ENCODE measurements at places on chromosomes 6 and 20.

DNA sequence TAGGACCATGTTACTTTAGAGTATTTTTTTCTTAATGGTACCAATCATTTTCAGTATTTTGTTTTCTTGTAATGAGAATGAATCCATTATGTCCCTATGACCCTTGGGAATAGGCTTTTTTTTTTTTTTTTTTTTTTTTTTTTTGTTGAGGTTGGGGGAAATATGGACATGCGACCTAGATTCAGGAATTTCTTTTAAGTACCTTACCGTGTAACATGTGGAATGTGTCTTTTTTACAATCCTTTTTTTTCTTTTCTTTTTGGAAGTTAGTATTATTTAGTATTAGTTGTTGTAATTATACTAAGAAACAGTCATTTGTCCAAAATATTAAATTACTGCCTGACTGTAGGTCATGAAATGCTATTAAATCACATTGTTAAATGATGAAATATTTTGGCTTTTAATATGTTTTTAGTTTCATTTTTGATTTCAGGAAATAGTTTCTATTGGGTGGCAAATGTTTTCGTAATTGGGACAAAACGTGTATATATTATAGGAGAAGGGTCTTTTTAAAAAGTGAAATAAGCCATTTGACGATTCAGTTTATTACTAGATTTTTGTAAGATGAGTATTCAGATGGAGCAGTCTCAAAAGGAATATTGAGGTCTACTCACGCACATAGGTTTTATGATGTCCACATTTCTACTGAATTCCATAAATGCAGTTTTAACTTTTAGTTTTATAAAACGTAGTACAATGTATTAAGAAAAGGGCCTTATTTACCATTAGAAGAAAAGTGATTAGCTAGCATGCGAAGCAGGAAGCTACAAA lies 4.9 kb downstream of the ARID1B start:
- no peak for DNase-seq

DNA sequence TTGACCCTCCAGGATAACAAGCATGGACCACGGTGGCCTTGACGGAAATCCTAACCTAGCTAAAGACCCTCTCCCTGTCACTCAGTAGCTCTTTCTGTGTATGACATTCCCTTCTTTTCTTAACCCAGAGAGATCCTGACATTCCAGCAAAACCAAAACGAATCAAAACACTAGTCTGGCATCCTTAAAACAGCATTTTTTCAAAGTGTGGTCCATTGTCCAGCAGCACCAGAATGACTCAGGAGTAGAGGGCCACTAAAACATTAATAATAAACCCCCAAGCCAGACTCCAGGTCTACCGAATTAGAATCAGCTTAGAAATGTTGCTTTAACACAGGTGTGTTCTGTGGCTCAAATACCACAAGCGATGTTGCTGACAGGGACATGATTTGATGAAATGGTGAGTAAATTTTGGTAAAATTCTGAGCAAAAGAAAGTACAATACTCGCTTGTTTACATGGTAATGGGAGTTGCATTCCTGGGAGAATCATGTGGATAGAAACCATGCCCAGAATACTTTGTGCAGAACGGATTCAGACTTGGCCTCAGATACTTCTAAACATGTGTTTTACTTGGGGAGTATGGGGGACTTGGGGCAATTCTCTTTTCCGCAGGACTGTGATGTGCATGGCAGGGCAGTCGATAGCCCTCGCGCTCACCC lies 174.2 kb upstream of the KCNG1 start:
- DNase-seq: no peak

GRCh38 chr6:33693186-33694105 lies 18.1 kb downstream of the UQCC2 start:
- no peak for DNase-seq

DNA sequence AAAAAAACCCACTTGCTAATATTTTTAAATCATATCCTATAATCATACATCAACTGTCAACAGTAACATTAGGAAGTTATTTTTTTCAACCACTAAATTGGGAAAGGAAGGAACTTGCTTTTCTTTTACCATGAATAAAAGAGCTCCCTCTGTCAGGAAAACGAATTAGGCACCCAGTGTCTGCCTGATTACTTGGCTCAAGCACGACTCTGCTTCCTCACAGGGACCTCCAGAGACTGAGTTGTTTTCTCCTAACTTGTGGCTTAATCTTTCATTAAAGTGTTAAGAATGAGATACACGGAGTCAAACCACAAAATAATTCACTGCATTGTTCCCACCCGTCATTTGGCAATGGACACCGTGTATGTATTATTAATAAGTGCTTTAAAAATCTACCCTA lies 1405.1 kb upstream of the EYS start:
- DNase-seq: no peak

- no peak for DNase-seq
These were observed 80.0 kb upstream of the FRMD1 start for GRCh38 chr6:168158980-168159349.

DNA sequence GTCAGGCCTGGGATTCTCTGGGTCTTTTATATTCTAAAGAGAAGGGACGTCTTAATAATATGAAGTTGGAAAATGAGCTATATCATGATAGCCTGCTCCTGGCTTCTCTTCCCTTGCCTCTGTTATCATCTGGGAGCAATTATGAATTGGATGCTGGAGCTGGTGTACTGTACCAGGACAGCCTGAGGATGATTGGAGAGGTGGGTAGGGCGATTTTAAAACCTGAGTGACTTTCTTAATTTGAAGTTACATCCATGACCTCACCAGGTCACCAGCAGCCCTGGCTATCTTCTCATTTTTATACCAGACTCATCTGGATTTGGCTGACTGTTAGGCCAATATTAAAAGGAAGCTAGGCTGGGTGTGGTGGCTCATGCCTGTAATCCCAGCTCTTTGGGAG lies 317.6 kb downstream of the CLIC5 start:
- DNase-seq: no peak

GRCh38 chr6:99711925-99712324 lies 105.3 kb downstream of the PRDM13 start:
- DNase-seq: no peak

DNA sequence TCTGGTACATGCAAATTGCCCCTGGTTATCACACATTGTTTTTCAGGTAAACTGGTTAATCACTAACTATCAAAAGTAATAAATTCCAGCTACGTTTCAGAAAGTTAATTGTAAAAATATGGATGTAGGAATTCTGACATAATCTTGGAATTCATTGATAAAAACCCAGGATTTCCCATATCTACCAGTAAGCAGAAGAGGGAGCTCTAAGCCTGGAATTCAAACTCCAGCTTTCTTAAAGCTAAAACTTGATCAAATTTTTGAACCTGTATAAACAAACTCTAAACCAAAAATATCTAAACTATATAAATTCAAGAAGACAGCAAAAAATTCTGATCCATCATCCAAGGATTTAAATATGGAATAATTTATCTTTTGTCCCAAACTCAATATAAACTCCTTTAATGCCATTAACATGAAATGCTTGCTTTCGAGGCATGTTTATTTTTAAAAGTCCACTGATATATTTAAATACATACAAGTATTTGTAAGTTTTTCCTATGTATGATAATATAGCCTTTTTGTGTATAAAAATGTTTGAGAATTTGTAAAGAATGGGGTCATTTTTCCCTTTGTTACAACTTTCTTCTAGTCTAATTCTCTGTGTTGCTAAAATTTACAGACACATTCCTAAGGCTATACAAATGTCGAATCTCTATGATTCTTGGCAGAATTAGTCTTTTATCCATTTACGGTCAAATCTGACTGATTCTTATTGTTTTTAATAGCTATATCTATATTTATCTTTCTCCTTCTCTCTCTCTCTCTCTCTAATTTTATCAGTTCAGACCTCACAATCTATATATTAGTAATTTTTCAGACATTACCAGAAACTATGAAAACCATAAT lies 91.4 kb upstream of the RNF217 start:
- no peak for DNase-seq

DNA sequence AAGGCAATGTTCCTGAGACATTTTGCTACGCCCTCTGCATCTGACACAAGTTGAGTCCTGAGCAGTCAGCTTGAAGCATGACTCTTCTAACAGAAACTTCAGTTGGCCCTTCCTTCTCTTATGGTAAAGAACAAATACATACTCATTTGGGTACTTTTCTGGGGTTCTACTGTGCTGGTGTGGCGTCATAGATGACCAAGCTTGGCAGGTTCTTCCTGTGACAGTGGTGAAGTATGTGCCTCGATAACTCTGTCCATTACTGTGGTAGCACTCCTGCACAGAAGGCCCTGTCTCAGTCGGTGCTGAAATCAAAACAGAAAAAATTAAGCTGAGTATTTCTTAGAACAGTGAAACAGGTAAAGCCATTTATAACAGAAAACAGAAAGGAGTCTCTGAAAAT lies 152.5 kb downstream of the SLC22A3 start:
- DNase-seq: no peak

DNA sequence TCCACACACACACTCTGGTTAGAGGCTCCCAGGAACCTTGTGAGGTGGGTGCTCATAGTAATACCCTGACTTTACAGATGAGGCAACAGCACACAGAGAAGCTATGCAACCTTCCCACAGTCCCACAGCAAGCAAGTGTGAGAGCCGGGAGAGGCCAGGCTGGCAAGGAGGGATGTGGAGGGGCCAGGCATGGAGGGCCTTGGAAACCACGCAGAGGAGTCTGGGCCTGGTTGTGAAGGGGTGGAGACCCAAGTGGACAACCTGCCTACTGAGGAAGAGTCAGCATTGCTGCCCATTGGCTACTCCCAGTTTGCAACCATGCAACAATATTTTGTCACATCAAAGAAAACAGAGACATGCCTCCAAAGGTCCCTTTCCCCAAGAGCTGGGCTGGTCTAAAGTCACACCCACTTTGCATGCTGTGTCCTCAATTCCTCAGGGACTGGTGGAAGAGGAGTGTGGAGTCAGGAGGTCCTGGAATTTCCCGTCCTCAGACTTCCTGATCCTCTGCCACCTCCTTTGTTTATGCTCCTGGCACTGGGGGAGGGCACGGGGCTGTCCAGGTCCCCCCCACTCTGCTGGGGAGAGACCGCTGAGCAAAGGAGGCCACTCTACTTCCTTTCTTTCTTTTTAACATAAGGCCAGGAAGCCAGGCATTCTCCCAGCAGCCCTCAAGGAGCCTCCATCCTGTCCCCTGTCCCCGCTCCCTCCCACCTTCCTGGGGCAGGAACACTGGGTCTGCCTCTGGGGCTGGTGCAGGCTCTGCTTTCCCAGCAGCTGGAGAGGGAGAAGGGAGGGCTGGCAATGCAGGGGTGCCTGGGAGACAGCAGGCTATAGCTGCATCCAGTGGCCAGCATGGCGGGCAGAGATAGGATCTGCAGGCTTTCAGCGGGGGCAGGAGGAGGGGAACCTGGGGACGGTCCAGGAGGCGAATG lies 68.3 kb downstream of the NOL4L start:
- no peak for DNase-seq

DNA sequence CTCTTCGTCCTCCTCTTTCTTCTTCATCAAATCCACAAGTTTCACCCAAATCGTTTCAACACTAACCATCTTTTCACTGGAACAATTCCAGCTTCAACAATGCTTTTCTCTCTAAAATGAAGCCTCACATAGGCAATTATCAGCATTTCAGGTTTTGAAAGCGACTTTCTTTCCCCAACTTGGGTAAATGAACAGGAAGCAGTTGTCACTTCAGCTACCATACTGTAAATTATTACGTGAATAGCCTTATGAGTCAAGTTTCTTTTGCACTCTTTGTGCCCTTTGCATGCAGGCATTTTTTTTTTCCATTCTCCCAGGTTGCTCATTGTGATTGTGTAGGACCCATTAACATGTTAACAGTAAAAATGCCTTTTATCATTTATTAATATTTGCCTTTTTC lies 121.7 kb upstream of the BTBD3 start:
- DNase-seq: no peak

DNA sequence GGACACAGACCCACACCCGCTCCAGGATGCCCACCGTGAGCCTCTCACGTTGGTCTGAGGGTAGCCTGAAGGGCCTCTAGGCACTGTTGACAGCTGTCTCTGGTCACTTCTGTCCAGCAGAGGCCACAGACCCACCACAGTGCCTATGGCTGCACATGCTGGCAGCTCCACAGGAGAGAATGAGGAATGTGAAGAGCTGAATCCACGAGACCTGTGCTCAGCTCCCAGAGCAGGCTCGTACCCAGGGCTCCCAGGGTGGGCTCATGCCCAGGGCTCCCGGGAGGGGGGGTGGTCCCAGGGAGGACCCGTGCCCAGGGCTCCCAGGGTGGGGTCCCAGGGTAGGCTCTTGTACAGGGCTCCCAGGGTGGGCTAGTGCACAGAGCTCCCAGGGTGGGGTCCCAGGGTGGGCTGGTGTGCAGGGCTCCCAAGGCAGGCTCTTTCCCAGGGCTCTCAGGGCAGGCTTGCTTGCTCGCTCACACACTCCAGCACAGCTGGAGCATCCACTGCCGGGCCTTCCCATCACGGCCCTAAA lies 201.0 kb downstream of the SYNDIG1 start:
- no peak for DNase-seq

Measured in stimulated activated CD4-positive, alpha-beta T cell treated with anti-CD3 and anti-CD28 coated beads, Interleukin-15, amount 100 ng/mL, for 1 hour (primary cell).